ENCODE measurements at places on chromosomes 1 and 21.

GRCh38 chr1:83742446-83742845, 256.5 kb downstream of the TTLL7 start:
- DNase-seq, result no peak

- DNase-seq, result no peak
Measured at GRCh38 chr1:170707117-170707516, 43.2 kb downstream of the PRRX1 start.

- peak; percentile 42 for DNase-seq
Measured at GRCh38 chr1:48236716-48237470, 14.4 kb downstream of the SLC5A9 start.

- no peak for DNase-seq
Measured at GRCh38 chr1:54547601-54548388, at the start of gene ACOT11. TSS of gene ACOT11 (plus strand) at chr1:54548228. CDS start at chr1:54548310, 82 bp downstream.

- no peak for DNase-seq
Measured at GRCh38 chr1:90919900-90920299, 101.9 kb downstream of the ZNF644 start.

DNA sequence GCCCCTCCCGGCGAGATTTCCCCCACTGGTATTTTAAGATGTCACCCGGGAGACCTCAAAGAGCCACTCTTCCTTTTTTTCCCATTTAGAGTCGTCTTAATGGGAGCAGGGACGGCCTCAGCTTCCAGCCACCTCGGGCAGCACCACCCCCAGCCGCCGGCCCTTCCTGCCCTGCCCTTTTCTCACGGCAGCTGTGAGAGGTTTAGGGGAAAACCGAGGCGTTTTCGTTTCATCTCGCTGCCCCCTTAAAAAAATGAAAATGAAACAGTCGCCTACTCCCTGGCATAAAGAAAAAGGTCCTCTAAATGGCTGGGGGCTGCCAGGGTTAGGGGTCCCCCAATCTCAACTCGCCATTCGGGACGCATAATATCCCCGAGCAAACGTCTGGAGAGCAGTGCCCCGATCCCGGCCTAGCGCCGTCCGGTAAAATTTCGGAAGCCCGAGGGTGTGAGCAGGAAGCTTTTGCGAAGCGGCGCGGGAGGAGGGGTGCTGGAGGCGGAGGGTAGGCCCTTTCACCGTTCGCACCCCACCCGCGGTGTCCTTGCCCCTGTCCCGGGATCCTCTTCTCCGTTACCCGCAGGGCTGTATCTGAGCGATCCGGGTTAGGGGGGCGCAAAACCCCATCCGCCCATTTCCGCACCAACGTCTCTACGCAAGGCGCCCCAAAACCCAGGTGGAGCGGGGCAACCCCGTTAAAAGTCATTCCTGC, 1.2 kb downstream of the RUNX3 start:
- DNase-seq, result peak; percentile 72

All from CD4-positive, alpha-beta T cell treated with Interleukin-21 for 1 hour (primary cell).